ENCODE measurements at places on chromosomes 5 and 9.

DNA sequence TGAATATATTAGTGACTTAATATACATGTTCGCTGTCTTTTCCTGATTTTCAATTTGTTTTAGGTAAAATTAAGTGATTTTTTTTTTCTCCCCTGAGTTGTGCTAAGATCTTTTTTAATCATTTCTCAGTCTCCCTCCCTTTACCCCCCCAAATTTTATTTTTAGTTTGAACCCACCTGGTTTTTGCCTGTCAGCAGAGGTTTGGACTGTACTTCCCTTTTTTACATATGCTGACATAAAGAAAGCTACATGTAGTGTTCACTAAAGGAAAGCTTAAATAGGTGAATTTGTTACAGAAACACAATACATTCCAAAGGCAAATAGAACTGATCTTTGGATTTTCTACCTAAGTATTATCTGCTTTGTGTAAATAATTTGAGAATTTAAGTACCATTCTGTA is 82.2 kb downstream of the IPO11 start:
- DNase-seq: no peak

DNA sequence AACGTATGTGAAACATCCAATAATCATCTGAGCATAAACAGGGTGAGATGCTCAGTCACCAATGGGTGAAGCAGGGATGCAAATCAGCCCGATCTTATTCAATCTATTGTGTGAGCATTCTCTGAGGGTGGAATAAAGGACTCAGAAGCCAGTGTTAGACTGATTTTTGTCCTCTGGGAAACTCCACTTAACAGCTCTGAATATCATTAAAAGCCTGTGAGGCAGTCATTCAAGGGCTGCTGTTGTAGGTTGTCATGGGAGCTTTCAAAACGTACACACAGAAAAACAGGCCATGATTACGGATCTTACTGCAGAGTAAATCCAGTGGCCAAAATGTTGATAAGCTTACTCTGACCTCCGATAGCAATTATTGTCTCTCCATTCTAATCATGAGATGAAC is 266.5 kb upstream of the EFNA5 start:
- DNase-seq: no peak

GRCh38 chr5:122073018-122073417 is 5.0 kb downstream of the LOX start:
- DNase-seq: no peak

DNA sequence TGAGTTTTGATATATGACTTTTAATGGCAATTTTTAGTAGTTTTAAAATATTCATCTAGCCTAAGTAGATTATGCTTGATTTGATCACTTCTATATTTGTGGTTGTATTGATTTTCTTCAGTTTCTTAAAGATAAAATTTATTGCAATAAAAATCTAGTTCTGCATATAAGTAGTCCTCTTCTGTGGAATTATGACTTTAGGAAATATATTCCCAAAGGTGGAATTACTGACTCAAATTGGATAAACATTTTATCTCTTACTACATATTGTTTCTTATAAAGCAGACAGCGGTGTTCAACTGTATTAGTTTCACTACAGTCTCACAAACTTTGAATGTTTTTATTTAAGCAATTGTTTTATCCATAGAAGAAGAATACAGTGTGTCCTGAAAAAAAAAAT is 883.0 kb upstream of the SEMA6A start:
- DNase-seq: no peak

DNA sequence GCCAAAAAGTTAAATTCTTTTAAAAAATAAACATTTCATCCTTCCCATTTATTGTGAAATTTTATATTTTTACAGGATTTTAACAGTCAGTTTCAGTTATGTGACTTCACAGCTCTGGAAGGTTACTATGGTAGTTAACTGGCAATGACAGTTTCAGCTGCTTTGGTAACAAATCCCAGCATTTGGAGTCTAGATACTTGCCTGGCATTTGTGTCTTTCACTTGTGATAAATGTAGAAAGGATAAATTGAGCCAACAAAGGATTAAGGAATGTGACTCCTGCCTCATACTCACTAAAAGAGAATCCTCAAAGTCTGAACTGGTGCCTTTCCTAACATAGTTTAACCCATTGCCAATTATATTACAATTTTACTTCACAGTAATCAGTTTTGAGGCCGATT is 315.5 kb downstream of the FER start:
- DNase-seq: no peak

DNA sequence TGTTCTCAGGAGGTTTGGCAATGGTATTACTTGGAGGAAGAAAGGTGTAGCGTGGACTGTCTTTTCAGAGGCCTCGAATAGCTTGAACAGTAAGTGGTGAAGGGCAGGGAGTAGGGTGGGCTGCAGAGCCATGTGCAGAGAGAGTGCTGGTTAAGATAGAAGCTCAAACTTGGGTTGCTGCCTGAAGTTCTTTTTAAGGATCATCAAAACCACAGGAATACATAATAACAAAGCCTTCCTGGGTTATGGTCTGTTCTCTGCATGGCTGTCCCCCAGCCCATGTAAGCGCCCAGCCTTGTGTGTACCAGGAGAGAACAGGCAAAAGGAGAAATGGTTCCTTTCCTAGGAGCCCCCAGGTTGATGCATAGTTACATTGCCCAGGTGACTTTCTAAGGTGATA is 43.9 kb downstream of the RCL1 start:
- no peak for DNase-seq

DNA sequence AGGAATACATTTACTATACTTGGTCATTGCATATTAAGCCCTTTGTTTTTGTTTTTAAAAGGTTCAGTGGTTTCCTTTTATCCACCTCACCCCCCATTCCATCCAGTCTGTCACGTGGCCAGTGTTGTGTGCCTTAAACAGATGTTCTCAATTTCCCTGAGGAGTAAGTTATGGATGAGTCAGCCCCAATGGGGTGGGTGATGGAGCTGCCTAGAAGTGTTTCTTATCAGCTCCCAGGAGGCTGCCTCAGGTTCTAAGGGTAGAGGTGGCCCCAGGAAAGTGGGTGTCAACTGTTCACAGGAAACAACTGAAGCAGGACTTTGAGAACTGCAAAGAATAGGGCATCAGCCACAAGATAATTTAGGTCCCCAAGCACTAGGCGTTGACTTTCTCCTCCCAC is 41.1 kb downstream of the ACTBL2 start:
- peak; percentile 77 for DNase-seq

GRCh38 chr9:111582888-111583287 is 16.6 kb downstream of the PTGR1 start:
- DNase-seq: no peak

GRCh38 chr9:131304676-131305355 is 15.3 kb downstream of the PLPP7 start:
- DNase-seq: no peak

- DNase-seq: no peak
Observed at GRCh38 chr9:81886665-81887064, 41.6 kb upstream of the SPATA31D4 start.

DNA sequence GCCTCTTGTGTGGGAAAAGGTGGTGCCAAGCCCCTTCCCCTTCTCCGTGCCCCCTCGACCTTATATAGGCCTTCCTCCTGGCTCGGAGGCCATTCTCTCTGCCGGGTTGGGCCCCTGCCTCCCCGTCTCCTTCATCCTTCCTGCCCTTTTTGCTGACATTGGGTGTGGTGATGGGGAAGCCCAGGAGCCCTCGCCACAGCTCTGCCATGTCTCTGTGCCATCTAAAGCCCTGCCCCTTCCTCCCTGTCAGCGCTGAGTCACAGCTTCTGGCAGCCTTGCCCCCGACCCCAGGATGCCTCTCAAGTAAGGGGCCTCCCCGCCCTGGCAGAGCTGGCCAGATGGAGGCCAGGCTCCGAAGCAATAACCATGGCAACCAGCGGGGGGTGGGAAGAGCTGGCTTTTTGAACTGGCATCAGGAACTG is 30.4 kb downstream of the JADE2 start:
- peak; percentile 41 for DNase-seq

- DNase-seq: no peak
Observed at GRCh38 chr9:18805386-18805785, 227.6 kb downstream of the SAXO1 start.

GRCh38 chr9:121328876-121329681 is 41.0 kb downstream of the STOM start:
- no peak for DNase-seq

- DNase-seq: no peak
Observed at GRCh38 chr9:111762556-111762955, 32.2 kb downstream of the SHOC1 start.

DNA sequence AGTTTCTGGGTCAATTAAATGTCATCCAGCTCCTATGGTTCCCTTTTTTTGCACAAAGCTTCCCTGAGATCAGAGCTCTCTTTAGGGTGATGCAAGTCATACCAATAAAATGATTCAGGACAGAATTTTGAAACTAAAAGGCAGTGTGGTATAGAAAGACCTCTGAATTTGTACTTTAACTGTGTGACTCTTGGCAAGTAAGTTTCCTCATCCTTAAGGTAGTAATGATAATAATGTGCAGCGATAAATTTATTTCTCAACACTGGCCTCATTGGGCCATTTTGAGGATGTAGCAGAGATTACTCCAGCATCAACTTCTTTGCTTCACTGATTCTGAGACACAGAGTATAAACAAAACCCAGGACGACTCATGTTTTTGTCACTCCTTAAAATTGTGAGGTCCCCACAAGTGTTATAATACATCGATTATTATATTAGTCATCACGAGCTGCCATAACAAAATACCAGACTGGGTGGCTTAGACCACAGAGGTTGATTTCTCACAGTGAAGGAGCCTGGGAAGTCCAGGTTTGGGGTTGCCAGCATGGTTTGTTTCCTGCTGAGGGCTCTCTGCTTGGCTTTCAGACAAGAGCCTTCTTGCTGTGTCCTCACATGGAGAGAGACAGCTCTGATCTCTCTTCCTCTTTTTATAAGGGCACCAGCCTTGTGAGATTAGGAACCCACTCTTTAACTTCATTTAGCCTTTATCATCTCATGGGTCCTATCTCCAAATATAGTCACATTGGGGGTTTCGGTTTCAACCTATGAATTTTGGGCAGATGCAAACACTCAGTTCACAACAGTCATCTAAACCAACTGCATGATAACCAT is 293.0 kb downstream of the ZNF608 start:
- DNase-seq: no peak

- DNase-seq: no peak
Observed at GRCh38 chr9:131092030-131092429, 4.3 kb upstream of the AIF1L start.

GRCh38 chr5:151318850-151319732 is 15.5 kb upstream of the SLC36A3 start:
- peak; percentile 5 for DNase-seq

Data from K562 (cell line).